ENCODE measurements at places on chromosomes 6 and 20.

- DNase-seq, result no peak
These were observed 176.1 kb downstream of the TTLL2 start for GRCh38 chr6:167500961-167501360.

- DNase-seq, result no peak
These were observed 111.0 kb downstream of the NOL4L start for GRCh38 chr20:32474009-32474716.

- no peak for DNase-seq
These were observed 49.0 kb downstream of the CPXM1 start for GRCh38 chr20:2751347-2751877.

- DNase-seq, result no peak
These were observed 16.6 kb downstream of the B4GALT5 start for GRCh38 chr20:49697071-49697470.

GRCh38 chr6:26175428-26176181 is 88.4 kb downstream of the HFE start:
- peak; percentile 85 for DNase-seq

GRCh38 chr20:49658508-49658907 is 55.2 kb downstream of the B4GALT5 start:
- DNase-seq, result no peak

DNA sequence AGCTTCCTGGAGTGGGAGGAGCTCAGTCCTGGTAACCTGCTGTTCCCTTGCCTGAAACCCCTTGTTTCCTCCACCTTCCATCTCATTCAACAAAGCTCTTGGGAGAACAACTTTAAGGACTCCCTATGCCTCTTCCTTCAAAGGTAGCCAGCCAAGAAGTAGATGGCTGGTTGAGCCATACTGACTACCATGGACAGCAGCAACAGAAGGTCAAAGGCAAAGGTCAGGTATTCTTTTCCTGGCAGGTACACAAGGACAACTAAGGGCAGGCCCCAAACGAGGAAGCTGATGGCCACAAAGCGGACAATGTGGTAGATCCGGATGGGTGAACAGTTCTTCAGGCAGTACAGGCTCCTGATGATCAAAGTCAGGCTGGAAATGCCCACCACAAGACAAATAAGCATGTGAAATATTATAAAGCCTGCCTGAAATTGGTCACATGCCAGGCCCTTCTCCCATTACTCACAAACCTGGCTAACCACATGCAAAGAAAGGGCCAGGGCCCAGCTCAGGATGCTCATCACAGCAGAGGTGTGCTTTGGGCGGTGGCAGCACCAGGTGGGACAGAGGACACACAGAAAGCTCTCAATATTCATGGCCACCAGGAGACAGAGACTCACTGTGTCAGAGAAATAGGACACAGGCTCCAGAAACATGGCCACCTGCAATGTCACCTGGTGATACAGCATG is 21.7 kb downstream of the UBD start:
- DNase-seq, result no peak

- DNase-seq, result peak; percentile 0
These were observed 182.4 kb downstream of the CD109 start for GRCh38 chr6:73878403-73878802.

- no peak for DNase-seq
These were observed 3.6 kb upstream of the HS3ST5 start for GRCh38 chr6:114346451-114346850.

DNA sequence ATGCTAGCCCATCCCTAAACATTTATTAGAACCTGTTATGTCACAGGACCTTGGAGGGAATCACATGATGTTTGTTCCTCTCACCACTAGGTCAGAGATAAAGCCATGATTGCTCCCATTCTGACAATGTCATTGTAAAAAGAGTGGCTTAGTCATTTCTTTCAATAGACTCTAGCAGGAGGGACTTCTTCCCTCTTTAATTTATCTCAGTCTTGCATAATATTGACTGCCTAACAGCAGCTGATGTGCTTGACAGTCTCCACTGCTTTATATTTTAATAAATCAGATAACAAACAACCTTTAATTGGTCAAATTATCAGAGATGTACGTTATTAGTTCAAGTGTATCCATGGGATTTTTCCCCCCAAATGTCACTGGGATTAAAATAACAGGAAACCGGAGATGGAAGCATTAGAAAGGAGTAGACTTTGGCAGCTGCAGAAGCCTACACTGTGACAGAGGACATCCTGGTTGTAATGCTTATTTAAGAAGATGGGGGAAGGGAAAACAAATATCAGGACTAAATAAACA is 39.6 kb downstream of the LAMA4 start:
- no peak for DNase-seq

DNA sequence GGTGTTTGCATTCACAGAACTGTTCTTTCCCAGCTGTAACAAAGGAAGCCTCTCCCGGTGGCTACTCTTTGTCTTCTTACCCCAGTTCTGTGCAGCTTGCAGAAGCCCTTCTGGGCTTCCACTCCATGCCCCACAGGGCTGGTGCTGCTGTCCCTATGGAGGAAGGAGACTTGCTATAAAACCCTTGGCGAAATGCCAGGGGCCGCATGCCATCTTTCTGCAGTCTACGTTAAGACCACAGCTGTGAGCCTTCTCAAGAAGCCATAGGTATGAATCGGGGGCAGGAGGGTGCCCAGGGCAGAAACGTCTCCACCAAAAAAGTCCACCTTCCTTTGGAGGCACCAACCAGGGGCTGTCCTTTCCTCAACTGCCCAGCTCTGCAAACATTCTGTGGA is 60.7 kb downstream of the PRND start:
- DNase-seq, result no peak

GRCh38 chr6:39208223-39208739 is 21.0 kb downstream of the KCNK5 start:
- DNase-seq, result no peak

DNA sequence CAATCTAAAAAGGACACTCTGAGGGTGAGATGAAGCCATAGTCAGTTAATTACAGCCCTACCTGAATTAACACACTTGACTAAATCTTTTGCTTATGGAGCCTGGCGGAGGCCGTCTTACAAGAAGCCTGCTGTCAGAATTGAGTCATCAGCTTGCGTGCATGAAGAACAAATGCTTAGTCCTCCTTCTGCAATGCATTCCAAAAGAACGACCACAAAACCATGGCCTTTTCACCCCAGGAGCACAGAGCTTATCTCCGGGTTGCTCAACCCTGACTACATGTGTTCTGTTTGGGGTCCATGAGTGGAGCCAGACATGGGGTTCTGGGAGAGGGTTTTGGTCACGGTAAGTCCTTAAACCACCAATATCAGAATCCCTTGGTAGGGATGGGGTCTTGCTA is 318.1 kb downstream of the CLIC5 start:
- DNase-seq, result no peak

DNA sequence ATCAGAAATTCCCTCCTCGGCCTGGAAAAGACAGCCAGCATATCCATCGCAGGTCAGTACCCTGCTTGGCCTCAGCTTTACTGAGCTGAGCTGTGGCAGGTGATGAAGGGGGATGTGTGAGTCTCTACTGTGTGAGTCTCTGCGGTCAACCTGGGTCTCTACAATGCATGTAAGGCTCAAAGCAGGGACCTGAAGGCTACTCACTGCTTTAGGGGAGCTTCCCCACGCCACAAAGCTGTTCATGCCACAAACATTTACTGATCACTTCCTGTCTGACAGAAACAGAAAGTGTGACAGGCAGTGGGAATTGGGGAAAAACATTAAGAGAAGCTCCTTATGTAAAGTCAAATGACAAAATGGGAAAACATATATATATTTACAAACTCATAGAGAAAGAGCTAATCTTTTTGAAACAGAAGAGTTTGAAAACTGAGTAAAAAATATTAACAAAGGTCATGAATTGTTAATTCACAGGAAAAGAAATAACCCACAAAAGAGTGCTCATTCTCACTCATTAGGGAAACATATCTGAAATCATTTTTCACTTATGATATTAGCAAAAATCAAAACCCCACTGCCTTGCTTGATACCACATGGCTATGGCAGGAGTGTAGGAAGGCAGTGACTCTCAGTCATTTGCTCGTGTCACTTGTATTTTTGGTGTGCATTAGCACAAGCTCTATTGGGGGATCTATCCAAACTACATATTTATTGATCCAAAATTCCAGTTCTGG is 5.8 kb downstream of the BTN3A3 start:
- DNase-seq, result no peak

DNA sequence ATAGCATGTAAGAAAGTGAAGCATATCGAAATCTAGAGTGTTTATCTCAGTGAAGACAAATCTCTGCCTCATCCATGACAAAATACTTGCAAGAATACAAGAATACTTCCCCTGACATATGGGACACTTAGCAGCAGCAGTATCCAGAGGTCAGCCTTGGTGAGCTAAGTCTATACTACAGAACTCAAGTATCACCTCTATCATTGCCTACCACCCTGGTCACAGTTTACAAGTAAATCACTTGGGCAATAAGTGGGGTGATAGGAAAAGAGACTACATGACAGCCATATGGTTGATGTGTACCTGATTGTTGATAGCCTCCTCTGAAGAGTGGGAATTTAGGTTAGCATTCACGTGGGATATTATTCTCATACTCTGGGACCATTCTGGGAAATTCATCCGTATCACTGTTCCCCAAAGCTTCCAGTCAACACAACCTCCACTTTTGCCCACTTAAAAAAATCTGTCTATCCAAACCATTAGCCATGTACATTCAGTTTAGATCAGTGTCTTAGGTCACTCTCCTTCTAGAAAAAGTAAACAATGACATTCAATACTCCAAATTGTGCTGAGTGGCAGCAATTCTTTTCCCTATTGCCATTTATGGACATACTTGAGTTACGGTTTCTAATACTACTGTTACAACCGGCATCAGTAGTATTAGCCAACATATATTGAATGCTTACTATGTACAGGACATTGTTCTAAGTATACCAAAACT is 118.2 kb upstream of the PRSS16 start:
- no peak for DNase-seq

GRCh38 chr6:38155621-38156204 is 336.2 kb downstream of the ZFAND3 start:
- DNase-seq, result no peak

- no peak for DNase-seq
These were observed 85.7 kb upstream of the CDH4 start for GRCh38 chr20:61166324-61166723.

DNA sequence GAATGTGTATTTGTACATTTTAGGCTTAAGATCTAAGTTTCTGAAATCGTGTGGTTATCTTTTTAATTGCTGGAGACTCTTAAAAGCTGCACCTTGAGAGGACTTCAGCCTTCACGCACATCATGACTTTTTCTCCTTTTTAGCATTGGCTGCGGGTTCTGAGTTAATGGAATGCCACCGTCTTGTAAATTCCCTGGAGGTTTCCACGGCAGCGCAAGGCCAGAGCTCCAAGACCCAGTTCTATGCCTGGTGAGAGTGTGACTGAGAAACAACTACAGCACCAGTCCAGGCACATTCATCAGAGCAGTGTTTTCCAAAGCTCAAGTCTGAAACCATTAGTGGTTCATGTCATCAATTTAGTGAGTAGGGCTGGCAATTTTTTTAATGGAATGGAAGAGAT is 23.0 kb downstream of the PRR18 start:
- DNase-seq, result no peak

DNA sequence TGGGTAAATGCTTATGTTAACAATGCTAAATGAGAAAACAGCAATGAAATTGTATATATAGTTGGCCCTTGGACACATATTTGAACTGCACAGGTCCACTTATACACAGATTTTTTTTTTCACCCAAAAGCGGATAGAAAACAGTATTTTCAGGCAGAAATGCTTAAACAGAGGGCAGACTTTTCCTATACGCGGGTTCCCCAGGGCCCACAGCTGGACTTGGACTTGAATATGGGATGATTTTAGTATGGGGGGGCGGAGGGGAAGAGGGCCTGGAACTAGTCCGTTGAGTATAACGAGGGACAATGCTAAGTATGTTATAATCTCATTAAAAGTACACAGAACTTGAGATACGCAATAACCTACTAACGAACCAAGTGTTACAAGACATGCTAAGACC is 1.1 kb upstream of the PRSS35 start:
- no peak for DNase-seq

- no peak for DNase-seq
These were observed 111.6 kb upstream of the TENT5A start for GRCh38 chr6:81864124-81864523.

DNA sequence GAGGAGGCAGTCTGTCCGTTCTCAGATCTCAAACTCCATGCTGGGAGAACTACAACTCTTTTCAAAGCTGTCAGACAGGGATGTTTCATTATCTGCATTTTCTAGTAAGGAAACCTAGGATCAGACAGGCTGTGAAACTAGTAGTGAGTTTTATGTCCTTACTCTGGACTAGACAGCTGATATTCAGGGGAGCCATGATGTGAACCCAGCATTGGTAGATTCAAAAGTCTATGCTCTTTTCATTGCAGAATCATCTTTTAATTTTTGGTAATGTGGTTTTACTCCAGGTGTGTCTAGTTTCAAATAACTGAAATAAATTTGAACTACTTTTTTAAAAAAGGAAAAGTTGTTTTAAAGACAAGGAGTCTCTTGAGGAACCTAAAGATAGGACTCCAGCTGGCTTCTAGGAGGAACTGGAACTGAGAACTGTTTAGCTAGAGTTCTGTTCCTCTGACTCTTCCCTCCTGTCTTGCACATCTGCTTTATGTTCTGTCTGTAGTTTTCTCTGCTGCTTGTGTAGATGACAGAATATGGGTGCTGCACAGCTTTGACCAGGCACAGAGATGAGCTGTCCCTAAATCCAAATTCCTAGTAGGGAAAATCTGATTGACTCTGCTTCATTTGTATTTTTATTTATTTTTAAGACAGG is 27.8 kb upstream of the RNF144B start:
- DNase-seq, result no peak

- no peak for DNase-seq
These were observed 11.6 kb downstream of the CDH22 start for GRCh38 chr20:46296526-46297250.

DNA sequence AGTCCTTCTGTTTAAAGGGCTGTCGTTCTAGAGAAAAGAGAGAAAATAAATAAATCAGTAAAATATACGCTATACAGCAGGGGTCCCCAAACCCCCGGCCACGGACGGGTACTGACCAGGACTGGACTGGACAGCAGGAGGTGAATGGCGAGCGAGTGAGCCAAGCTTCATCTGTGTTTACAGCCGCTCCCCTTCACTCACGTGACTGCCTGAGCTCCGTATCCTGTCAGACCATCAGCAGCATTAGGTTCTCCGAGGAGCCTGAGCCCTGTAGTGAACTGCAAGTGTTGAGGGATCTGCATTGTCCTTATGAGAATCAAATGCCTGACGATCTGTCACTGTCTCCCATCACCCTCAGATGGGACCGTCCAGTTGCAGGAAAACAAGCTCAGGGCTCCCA is 76.5 kb downstream of the ZNF217 start:
- DNase-seq, result no peak

GRCh38 chr6:14384175-14384949 is 266.8 kb downstream of the CD83 start:
- DNase-seq, result no peak

DNA sequence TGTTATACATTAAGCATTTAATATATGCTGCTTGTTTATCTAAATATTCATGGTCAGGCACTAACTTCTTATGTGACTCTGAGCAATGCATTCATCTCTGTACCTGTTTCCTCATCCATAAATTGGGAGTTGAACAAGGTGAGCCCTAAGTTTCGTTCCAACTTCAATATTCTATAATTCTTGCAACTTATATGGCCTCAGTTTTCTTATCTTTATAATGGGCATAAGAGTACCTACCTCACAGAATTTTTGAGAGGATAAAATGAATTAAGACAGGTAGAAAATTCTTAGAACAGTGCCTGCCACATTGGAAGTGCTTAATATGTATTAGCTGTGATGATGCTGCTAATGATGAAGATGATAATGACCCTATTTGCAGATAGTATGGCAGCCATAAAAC is 11.8 kb upstream of the HIVEP2 start:
- no peak for DNase-seq

GRCh38 chr6:110283657-110284056 is 74.5 kb downstream of the METTL24 start:
- no peak for DNase-seq
